Osteoblast (primary cell): ENCODE measurements at places on chromosomes 7 and 10. TPM values are rescaled to one million over a fixed set of nuclear protein-coding genes. Genes with fewer than 3 reads are reported as not detected.

DNA sequence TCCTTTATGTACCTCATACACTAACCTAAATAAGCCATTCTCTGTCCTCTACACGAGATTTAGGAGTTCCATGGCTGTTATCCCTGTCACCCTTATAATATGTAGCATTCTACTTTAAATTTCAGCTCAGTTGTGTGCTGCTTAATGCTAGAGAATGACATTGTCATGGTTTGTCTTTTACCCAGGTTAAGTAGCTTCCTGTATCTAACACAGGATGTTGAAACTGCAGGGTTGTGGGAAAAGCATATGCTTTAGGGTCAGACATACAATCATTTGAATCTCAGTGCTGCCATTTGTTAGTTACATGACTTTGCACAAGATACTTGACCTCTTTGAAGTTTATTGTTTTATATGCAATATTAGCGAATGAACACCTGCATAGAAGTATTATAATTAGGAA, 235.1 kb upstream of the CACNA2D1 start:
- no peak for DNase-seq

DNA sequence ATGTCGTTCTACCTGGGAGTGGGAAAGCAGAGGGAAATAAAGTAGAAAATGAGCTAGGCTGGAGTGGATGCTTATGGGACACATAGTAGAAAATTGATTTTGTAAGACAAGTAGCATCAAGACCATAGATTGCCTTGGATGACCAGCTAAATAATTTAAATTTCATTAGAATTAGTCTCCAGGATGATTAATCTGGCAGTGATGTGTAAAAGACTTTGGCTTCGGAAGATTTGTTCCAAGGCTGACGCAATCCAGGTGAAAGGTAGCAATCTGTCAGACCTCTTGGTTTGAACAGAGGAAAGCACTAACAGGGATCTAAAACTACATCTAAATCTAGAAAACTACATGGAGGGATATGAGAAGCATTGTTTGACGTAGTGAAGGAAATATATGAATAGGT, 236.5 kb downstream of the ARL4A start:
- no peak for DNase-seq

DNA sequence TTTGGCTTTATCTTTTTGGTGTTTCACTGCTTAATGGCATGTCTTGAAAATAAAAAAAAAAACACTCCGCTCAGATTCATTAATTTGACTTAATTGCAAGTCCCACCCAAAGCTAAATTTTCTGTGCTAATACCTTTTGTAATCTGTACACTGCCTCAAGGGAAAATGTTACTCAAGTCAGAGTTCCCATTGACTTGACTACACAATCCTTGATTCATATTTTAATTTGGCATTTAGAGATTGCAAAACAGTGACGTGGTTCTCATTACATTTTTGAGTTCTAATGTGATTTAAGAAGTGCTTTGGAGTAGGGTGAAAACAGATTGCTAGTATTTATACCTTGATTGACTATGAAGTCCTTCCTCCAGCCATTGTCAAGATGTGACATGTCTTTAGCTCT, 21.3 kb upstream of the LIPM start:
- no peak for DNase-seq

- DNase-seq = no peak
Observed at GRCh38 chr10:2897619-2898508, 169.5 kb upstream of the PFKP start.

DNA sequence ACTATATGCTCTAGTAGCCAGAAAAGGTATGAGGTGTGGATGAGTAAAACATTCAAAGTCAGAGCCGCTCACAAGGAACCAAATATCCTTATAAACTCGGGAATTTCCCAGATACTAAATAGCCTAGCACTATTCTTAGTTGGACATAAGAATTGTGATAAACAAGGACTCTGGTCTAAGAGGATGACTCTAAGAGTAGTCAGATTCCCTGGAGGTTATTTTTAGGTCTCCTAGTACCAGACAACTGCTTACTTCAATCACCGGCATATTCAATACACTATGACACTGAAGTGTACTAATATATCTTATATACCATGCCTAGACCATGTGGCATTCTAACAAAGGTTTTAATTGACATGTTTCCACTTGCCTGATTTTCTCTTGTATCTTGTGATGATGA, 56.5 kb downstream of the LMBR1 start:
- no peak for DNase-seq

GRCh38 chr7:117219485-117219884, 103.4 kb downstream of the WNT2 start:
- DNase-seq = no peak

GRCh38 chr7:15219758-15220157, 317.2 kb upstream of the DGKB start:
- DNase-seq = no peak

GRCh38 chr7:92259610-92260247, 14.0 kb downstream of the ANKIB1 start:
- DNase-seq = no peak

DNA sequence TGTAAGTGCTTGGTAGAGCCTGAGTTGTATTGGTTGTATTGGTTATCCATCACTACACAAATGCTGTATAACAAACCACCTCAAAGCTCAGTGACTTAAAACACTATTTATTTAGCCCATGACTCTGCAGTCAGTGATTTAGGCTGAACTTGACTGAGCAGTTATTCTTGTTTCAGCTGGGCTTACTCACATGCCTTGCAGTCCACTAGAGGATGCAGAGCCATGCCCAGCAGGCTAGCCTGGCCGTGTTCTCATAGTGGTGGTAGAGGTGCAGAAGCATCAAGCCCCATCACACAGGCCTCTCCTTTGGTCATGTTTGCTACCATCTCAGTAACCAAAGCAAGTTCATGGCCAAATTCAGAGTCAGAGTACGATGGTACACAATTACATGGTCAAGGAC, 43.9 kb downstream of the LUC7L2 start:
- no peak for DNase-seq

DNA sequence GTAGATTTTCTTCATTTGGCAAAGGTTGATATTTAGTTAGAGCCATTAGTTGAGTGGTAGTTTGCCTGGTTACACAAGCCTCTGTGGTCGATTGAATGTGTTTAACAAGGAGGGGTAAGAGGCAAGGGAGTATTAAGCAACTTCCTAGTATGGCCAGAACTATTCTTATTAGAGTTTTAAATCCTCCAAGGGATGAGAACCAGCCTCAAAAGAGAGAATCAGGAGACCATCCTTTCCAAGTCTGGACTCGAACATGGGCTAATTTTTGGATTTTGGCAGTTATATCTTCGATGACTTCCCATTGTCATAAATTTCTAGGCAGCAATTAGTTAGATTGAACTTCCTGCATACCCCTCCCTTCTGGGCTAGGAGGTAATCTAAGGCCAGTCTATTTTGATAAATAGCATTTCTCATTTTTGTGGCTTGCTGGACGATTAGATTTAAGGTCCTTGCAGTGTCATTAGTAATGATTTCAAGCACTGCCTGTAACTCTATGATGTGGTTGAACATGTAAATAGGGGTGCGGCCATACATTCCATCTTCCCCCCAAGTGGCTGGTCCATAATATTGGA, 219.5 kb upstream of the KCND2 start:
- no peak for DNase-seq

- no peak for DNase-seq
Observed at GRCh38 chr10:74120911-74121310, 29.7 kb downstream of the AP3M1 start.

DNA sequence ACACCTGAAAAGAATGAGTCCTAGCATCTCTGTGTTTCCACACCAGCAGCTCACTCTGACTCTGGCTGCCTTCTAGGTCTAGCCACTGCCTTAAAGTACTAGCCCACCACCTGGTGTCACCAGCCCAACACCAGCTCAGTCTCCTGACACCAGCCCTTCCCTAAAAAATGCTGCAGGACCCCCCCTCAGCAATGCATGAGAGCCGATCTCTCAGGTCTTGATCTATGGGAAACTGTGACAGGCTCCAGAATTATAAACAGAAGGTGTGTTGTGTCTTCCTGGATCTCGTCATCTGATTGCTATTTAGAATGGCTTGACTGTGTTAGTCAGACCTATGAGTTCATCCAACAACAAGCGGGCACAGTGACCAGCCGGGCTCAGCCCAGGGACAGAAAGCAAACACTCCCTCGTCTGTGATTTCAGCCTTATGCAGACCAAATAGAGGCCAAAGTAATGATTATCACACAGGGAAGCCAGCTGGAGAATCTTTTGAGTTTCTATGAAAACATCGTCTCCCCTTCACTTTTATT, 66.6 kb downstream of the CUBN start:
- DNase-seq = peak; percentile 85

GRCh38 chr7:92360387-92360786, 86.9 kb upstream of the GATAD1 start:
- DNase-seq = no peak

GRCh38 chr10:110307805-110308204, 3.1 kb upstream of the SMNDC1 start:
- DNase-seq = no peak

GRCh38 chr10:6363511-6363910, 160.8 kb downstream of the PFKFB3 start:
- DNase-seq = no peak

DNA sequence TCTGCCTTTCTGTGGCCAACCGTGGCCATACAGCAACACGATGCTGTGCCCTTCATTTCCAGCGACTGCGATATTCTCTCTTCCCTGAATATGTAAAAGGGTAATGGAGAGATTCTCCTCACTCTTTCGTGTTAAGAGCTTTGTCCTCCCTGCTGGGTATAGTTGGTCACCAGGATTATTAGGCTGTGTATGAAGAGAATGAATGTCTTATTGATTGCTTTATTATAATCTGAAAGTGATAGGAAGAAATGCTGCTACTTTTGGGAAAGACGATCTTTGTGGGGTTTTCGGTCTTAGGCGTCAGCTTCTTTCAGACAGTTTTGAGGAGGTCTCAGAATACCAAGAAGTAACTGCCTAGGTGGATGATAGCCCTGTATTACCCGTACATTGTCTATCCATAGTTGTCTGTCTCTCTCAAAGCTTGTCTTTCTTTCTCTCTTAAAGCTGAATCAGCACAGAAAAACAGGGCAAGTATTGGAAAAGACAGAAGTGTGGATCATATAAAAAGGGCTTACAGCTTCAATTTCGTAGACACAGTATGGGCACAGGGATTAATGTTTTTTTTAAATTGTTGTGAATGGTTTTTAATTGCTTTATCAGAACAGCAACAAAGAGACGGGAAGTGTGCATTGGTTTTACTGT, 1.2 kb downstream of the AHCYL2 start:
- DNase-seq = peak; percentile 84

- DNase-seq = peak; percentile 96
Observed at GRCh38 chr10:103618575-103619423, 125.3 kb downstream of the NEURL1 start.

- no peak for DNase-seq
Observed at GRCh38 chr7:43700059-43700501, 29.2 kb downstream of the COA1 start.

DNA sequence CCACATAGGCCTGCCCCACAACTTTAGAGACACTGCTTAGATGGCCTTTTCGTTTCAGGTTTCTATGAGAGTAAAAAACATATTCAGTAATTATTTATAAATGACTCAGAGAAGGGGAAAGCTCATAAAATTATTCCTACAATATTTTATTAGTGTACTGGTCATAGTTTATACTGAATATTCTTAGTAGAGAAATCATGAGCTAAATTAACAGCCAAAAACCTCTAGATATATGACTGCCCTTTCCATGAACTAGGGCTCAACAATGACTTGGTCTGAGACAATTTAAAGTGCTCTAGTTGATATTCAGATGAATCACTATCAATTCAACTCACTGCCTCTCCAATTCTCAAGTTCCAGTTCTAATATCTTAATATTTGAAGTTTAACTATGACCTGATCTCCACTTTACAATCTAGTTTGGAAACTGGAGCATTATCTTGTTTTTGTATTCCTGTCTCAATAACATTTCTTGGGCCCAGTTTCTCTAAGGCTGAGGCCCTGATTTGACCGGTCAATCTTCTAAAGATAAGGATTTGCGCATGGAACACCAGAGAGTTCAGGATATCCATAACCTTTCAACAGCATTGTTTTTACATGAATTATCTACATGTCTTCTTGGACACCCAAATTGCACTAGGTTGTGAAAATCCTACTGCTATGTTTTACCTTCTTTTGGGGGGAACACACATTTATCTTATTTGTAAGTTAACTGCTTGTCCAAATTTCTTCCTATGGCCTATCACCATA, 141.6 kb downstream of the DGKB start:
- no peak for DNase-seq

DNA sequence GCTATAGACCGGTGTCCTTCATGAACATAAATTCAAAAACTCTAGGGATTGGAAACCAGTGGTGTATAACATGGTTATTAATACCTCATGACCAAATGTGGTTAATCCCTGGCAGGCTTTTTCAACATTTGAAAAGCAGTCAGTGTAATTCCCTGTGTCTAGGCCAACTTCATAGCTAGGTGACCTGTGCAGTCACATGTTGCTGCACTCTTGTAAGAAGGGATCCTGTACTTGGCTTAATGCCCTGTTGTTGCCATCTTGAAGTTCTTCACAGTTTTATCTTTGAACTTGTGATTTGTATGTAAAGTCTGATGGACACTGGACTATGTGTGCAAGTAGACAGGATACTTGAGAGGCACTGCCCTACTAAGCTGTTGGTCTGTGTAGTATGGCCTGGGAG, 39.7 kb downstream of the ZNF33A start:
- no peak for DNase-seq

- DNase-seq = peak; percentile 11
Observed at GRCh38 chr10:47095848-47096612, 184.8 kb downstream of the PTPN20 start.

DNA sequence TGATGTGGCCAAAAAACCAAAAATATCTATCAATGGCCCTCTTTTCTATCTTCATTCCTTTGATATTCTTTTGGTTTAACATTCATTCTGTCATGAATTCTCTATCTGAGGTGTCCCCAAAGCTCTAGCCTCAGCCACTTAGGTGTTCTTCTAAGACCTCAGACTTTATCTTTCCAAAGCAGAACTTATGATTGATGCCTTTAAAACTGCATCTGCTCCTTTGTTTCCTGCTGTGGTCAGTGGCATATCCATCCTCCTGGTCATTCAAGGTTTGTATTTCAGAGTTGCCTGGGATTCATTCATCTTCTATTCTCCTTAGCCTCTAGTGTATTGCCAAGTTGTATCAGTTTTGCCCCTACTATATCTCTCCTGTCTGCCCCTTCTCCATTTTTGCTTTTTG, 30.6 kb downstream of the FHIP2A start:
- DNase-seq = no peak

GRCh38 chr7:134891262-134891695, 95.0 kb upstream of the AGBL3 start:
- DNase-seq = peak; percentile 60

- DNase-seq = no peak
Observed at GRCh38 chr10:131905267-131905571, 4.4 kb downstream of the PPP2R2D start.

Gene NME8
- not detected in 2 replicates for total RNA-seq

Gene SH2D4B
- total RNA-seq = under 0.01 TPM in 1 of 2 replicates, not detected in the other

Gene PAPOLB
- total RNA-seq = under 0.01 and 0.36 TPM in 2 replicates

Gene CCDC201
- not detected in 2 replicates for total RNA-seq

Gene MKX
- 6.5 and 15.3 TPM in 2 replicates for total RNA-seq

Gene AKR1D1
- total RNA-seq = under 0.01 TPM in 1 of 2 replicates, not detected in the other

Gene PNLIPRP3
- 0.59 and 0.72 TPM in 2 replicates for total RNA-seq

Gene MLXIPL
- 0.29 and 0.72 TPM in 2 replicates for total RNA-seq

Gene NXPH1
- not detected in 2 replicates for total RNA-seq

Gene CCDC172
- total RNA-seq = not detected in 2 replicates

Gene ZNF488
- total RNA-seq = under 0.01 and 0.29 TPM in 2 replicates

Gene HIPK2
- 12.7 and 13.3 TPM in 2 replicates for total RNA-seq

Gene PILRA
- total RNA-seq = 0.36 and 0.59 TPM in 2 replicates

Gene ACHE
- total RNA-seq = under 0.01 TPM in 2 replicates

Gene SYT15
- total RNA-seq = under 0.01 TPM in 2 replicates

Gene TRIP6
- 115 TPM in 2 replicates for total RNA-seq

Gene TMEM229A
- total RNA-seq = not detected in 2 replicates

Gene MET
- total RNA-seq = 55.0 and 61.9 TPM in 2 replicates

Gene CHAT
- not detected in 2 replicates for total RNA-seq

Gene CCZ1B
- 50.4 and 67.3 TPM in 2 replicates for total RNA-seq

Gene HOXA4
- 0.72 and 1.2 TPM in 2 replicates for total RNA-seq
